ENCODE measurements at places on chromosomes 1 and 21.
A peak's percentile ranks its signal among the peaks of the same experiment; 100 is the strongest.

DNA sequence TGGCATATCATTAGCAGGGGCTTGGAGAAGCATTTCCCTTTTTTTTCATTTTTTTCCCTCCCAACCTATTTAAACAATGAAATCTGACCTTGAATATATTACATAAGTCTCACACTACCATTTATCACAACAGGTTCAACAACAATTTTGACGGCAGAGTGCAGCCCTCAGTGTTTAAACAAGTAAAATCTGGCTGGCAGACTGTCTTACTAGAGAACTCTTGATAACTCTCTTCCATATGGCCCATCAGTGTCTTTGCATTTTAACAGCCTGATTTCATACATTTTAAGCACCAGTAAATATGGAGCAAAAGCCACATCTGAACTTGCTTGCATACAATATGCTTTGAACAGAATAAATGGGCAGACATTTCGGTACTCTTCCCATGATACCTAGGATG is 213.0 kb downstream of the KCTD3 start:
- H3K27me3 ChIP-seq = no peaks in the 10 kb centered on the region
- no peak for DNase-seq
- H3K4me3 ChIP-seq = no peak overlapping the region

DNA sequence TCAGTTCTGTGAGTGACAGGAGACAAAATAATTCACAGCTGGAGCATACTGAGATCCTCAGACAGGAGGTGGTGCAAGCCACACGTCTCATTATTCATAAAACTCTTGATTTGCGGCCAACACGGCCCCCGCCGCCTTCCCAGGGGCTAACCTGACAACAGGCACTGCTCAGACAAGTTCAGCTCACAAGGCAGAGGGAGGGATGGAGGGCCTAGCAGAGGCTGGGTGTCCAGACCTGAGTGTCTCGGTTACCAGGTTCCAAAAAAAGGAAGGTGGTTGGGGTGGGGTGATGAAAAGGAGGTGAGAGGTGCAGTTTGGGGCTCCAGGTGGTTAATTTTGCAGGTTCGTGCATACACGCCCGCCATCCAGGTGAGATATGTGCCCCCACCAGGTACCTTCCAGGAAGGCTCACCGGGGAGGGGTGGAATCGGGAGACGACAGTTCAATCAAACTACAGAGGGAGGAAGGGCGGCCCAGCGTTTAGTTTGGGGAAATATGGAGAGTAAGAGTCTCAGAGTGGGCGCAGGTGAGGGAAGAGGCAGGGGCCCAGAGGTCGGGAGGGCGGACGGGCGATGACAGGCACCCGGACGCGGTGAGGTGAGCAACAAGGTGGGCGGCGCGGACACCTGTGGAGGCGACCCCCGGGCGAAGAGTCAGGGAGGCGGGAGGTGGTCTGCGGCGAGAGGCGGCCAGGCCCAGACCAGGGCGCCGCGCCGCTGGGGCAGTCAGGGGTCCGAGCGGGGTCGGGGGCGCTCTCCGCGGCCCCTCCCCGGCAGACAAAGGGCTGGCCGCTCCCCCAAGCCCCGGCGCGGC is 629 bp downstream of the CTNNBIP1 start:
- no peaks in the 10 kb centered on the region for H3K27me3 ChIP-seq
- H3K36me3 ChIP-seq = no peaks in the 10 kb centered on the region
- H3K4me3 ChIP-seq = peak overlapping the region; percentile 84
- H3K4me1 ChIP-seq = no peaks in the 10 kb centered on the region
- DNase-seq = peak; percentile 44

GRCh38 chr1:78045926-78046778 is at the start of gene GIPC2:
Gene GIPC2 (plus strand): TSS chr1:78045966. CDS start chr1:78046095, 129 bp downstream.
- H3K36me3 ChIP-seq = no peaks in the 10 kb centered on the region
- H3K27me3 ChIP-seq = peaks cover 6% of the 10 kb centered on the region
- H3K4me1 ChIP-seq = peaks cover 4% of the 10 kb centered on the region
- H3K27ac ChIP-seq = peak within 1 kb of the TSS; percentile 81
- peak within 1 kb of the TSS; percentile 84 for H3K4me3 ChIP-seq
- DNase-seq = peak; percentile 71

- peak; percentile 82 for DNase-seq
- no peaks in the 10 kb centered on the region for H3K4me1 ChIP-seq
- H3K4me3 ChIP-seq = no peak overlapping the region
- H3K27me3 ChIP-seq = no peaks in the 10 kb centered on the region
These were observed 68.1 kb upstream of the ANGPTL1 start for GRCh38 chr1:178938959-178939317.

DNA sequence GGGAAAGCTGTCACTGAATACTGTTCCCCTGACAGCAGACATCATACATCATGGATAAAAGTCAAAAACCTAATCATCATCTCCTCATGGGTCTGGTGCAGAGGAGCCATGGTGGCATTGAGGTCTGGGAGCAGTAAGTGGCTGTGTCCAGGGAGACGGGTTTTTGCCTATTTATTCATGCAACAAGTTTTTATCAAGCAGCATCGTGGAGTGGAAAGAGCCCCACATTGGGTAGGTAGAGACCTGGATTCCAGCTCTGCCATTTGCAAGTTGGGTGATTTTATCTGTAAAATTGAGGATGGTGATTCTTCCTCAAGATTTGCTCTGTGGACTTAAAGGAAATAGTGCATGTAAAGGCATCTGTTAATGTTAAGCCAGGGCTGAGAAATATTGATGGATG is 4.2 kb downstream of the CACHD1 start:
- H3K27me3 ChIP-seq = no peaks in the 10 kb centered on the region
- H3K36me3 ChIP-seq = no peaks in the 10 kb centered on the region
- H3K4me3 ChIP-seq = no peak overlapping the region

GRCh38 chr1:29800522-29800956 is 564.2 kb downstream of the PTPRU start:
- no peaks in the 10 kb centered on the region for H3K36me3 ChIP-seq
- no peak overlapping the region for H3K27ac ChIP-seq
- no peak for DNase-seq
- H3K27me3 ChIP-seq = no peaks in the 10 kb centered on the region
- H3K4me1 ChIP-seq = no peaks in the 10 kb centered on the region
- no peak overlapping the region for H3K4me3 ChIP-seq
